Bronchial epithelial cell (primary cell): ENCODE measurements at places on chromosomes 12 and 14. TPM values are rescaled to one million over a fixed set of nuclear protein-coding genes. Genes with fewer than 3 reads are reported as not detected.

GRCh38 chr14:79829405-79830166, 381.7 kb downstream of the DIO2 start:
- peak; percentile 4 for DNase-seq

GRCh38 chr14:73180385-73180805, 44.1 kb downstream of the PSEN1 start:
- DNase-seq: peak; percentile 92

DNA sequence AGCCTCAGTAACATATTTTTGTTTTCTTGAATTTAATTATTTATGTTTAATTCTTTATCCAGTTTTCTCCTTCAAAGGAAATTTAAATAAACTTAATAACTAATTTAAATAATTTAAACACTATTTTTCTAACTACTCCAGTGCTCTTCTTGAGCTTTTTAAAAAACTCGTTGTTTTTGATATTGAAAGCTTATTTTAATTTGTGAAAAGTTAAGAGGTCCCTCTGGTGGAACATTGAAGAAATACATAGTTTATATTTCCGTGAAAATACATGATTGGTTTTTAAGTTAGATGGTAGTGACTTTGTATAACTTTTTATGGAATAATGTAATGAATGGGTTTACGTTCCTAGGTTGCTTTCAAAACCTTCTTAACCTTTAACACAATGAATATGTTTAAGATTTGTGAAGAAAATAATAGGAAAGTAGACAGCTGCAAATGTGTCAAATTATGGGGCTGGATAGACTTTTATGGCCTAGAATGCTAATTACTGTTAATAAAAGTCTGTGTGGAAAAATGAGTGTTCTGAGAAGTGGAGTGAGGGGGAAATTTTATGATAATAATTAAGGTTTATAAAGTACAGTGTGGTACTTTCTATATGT, 45.9 kb upstream of the MSRB3 start:
- peak; percentile 40 for DNase-seq

- DNase-seq: peak; percentile 75
Observed at GRCh38 chr12:43737646-43738045, 20.9 kb downstream of the PUS7L start.

ABCB9 gene
- total RNA-seq: 2.3 and 3.4 TPM in 2 replicates

KRT72 gene
- not detected in 2 replicates for total RNA-seq
